ENCODE measurements at places on chromosomes 7 and 10.
A peak's percentile ranks its signal among the peaks of the same experiment; 100 is the strongest.

GRCh38 chr7:158856883-158857668, 718 bp downstream of the DYNC2I1 start:
- no peak for DNase-seq

GRCh38 chr7:113684165-113684564, 234.6 kb downstream of the PPP1R3A start:
- no peak for DNase-seq

DNA sequence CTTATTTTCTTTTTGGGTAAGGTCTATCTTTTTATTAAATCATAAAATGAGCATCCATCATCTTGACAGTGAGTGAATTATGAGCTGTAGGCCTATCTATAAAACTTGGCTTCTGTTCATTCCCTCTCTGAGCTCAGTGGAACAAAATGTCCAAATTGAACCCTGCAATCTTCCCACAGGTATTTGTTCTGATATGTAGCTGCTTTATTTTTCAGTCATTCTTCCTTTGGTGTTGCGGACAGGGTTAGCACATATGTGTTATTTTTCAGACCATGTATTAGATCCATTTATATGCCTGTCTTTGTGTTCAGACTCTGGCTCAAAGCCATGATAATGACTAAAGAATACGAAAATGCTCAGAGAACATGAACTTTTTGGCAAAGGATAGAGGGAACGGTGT, 201.6 kb upstream of the KIAA1217 start:
- no peak for DNase-seq

DNA sequence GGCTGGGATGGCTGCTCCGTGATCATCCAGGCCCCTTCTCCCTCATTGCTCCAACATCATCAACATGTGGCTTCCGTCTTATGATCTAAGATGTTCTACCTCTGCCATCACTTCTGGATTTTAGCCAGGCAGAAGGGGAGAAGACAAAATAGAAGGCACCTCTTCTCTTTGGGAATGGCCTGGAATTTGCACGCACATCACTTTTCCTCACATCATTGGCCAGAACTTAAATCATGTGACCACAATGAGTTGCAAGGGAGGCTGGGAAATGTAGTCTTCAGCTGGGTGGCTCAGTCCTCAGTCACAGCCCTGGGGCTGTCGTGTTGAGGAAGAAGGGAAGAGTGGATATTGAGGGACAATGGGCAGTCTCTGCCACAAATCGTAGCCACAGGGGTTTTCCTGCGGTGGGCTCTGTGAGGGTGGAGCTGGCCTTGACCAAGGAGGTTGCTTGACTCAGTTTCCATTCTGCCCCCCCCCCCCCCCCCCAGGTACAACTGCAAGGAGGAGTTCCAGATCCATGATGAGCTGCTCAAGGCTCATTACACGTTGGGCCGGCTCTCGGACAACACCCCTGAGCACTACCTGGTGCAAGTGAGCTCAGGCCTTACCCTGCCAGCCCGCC, 50.3 kb downstream of the PALD1 start:
- no peak for DNase-seq

- peak; percentile 36 for DNase-seq
These were observed 380.9 kb downstream of the LRRTM3 start for GRCh38 chr10:67306588-67307205.

DNA sequence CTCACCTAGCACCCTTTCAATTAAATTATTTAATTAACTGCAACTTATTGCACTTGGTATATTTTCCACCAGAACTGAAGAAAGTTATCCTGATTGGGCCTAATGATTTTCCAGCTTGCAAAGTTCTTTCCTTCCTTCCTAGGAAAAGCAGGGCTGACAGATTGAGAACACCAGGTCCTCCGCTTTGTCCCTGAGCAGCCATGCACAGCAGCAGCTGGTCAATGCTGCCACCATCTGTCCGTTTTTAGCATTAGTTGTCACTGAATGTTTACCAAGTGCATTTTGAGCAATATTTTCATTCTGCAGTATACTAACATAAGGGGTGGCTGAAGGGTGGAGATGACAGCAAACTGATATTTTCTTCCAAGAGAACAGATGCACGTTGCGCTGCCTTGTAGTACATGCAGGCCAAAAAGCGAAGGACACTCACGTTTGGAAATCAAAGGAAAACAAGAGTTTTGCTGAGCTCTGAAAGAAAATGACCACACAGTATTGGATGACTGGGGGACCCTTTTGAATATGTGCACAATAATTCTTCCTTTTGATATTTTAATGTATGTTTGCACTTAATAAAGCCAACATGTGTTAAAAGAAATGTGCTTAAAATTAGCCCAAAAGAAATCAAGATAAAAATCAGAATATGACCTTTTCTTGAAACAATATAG, 248.8 kb upstream of the PTN start:
- peak; percentile 76 for DNase-seq

DNA sequence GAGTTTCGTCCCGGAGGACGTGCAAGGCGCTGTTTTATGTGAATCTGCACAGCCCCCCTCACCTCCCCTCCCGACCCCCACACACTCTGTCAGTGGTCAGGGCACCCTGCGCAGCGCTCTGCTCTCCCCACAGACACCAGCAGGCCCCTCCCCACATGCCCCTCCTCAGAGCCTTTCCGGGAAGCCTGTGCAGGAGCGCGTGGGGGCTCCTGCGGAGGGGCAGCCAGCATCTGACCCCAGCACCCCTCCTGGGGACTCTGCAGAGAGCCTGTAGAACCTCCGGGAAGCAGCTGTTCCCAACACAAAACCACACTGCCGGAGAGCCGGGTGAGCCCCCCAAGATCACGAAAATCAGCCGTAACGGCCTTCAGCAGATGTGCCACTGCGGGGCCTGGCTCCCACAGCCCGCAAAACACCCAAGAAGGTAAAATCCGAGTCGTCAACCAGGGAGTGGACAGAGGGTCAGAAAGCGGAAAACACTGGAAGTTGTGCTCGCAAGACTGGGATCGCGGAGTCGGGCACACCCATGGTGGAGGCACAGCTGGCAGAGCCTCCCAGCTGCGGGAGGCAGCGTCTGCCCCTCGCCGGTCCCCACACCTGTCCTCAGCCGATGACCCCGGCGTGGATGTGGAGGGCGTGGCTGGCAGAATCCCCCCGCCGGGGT, 53.8 kb upstream of the PDGFA start:
- DNase-seq: no peak

- DNase-seq: no peak
These were observed 183.0 kb downstream of the LRRC4 start for GRCh38 chr7:127848241-127848640.

DNA sequence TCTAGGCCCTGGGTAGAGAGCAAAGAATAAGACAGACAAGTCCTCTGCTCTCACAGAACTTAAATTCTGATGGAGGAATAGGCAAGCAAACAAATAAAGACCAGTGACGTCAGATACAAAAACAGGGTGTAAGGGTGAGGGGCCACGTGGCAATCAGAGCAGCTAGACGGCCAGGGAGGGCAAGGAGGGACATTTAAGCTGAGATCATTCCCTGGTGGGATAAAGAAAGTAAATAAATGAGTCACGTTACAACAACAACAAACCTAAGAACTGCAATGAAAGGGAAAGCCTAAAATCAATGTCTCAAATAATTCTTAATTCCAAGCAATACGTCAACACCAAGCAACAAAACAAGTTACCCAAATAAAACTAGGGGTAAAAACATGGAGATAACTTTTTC, 21.8 kb downstream of the STN1 start:
- no peak for DNase-seq

- peak; percentile 81 for DNase-seq
These were observed 48.1 kb downstream of the JAKMIP3 start for GRCh38 chr10:132113766-132114365.

- no peak for DNase-seq
These were observed 50.0 kb downstream of the VCL start for GRCh38 chr10:74047871-74048270.

DNA sequence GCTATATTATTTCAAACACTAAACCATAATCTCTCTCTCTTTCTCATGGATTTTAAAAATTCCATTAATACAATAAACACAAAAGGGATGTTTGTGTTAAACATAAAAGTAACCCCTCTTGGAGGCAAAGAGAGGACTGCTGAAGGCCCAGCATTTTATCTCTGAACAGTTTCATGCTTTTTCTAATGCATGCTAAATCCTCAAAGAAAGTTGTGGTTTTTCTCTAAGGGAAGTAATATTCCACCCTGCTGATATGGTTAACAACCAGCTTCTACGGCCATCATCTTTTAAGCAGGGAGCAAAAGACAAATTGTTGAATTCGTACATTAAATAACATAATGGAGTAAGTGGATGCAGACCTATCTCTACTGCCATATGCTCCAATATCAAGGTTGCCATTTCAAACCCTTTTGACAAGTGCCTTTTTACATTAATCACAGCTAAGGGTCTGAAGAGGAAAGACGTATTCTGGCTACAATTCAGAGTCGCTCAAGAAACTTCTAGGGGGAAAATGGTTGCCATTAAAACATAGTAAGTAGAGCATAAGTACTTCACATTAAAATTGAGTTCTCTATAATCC, 103.1 kb downstream of the SLC25A13 start:
- no peak for DNase-seq

Measured in pons (tissue), 1 donor.